D721Med (cell line): ENCODE measurements at places on chromosomes 6 and 20.

DNA sequence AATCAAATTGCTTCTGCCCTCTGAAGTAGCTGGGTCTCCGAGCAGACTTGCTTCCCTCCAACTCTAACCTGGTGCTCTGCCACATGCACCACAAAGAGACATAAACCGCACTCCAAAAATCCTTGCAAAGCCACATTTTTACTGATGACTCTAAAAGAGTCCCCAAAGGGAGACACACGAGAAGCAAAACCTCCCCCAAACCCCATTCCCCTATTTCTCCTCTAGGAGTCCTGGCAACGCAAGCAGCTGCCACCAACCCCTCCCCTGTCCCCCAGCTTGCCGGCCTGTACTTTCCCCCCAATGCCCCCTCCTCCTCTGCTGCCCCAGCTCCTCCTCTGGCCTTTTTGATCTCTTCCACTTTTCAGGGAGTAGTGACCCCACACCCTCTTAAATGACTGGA is 180.1 kb upstream of the ARID1B start:
- DNase-seq = no peak

- DNase-seq = no peak
These were observed 67.8 kb upstream of the HTR1E start for GRCh38 chr6:86869500-86869899.

GRCh38 chr6:124433387-124434160 is 528.7 kb upstream of the RNF217 start:
- no peak for DNase-seq

- no peak for DNase-seq
These were observed 40.6 kb downstream of the DOK5 start for GRCh38 chr20:54515793-54516628.

DNA sequence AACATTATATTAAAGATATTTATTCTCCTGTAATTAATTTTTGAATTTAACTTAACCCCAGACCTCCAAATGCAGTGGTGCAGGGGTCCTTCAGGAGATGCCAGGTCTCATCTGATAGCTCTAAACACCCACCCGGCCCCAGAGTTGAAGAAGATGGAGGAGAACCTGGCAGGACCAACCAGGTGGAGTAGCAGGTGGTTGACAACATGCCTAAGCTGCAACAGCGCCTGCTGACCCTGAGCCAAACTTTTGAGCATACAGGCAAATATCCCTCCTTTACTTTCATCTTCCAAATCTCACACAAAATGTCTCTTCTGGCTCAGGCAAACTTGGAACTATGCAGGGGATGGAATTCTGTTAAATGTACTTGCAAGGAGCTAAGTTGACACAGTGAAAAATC is 145.3 kb upstream of the TCF21 start:
- DNase-seq = no peak

- DNase-seq = no peak
These were observed 1.2 kb downstream of the ATF6B start for GRCh38 chr6:32126880-32127279.

DNA sequence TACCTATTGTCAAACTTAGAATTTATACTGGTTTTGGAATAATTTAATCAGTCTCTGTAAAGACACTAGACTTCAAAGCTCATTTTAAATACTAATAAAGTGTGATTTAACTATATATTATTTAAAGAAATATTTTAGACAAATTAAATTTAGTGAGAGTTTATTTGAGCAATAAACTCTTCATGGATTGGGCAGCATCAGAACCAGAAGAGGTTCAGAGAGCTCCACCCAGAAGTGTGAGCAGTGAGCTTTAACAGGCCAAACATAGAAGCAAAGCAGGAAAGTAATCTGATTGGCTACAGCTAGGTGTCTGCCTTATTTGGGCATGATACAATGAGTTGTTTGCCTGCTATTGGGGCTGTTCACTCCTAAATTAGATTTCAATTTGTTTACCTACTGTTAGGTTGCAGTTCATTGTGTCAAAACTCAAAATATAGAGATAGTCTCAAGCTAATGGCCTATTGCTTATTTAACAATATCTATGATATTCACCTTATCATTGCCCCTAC is 355.1 kb upstream of the RNF217 start:
- DNase-seq = no peak

DNA sequence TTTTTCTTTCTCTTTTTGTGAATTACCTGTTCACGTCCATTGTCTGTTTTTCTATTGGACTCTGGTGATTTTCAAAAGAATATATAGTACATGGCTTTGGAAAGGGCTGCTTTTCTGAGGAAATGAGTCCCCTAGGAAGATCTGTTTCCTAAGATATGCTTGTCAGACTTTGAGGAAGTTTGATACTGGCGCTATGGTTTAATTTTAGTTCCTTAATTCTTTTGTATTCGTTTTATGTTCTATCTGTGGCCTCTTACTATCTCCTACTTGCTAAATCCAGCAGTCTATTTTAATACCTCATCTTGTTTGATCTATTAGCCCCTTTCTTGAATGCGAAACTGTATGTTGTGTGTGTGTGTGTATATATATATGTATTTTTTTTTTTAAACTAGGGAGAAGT is 101.9 kb downstream of the LIN28B start:
- DNase-seq = no peak

- DNase-seq = peak; percentile 21
These were observed 66.4 kb downstream of the STX11 start for GRCh38 chr6:144216668-144217218.

DNA sequence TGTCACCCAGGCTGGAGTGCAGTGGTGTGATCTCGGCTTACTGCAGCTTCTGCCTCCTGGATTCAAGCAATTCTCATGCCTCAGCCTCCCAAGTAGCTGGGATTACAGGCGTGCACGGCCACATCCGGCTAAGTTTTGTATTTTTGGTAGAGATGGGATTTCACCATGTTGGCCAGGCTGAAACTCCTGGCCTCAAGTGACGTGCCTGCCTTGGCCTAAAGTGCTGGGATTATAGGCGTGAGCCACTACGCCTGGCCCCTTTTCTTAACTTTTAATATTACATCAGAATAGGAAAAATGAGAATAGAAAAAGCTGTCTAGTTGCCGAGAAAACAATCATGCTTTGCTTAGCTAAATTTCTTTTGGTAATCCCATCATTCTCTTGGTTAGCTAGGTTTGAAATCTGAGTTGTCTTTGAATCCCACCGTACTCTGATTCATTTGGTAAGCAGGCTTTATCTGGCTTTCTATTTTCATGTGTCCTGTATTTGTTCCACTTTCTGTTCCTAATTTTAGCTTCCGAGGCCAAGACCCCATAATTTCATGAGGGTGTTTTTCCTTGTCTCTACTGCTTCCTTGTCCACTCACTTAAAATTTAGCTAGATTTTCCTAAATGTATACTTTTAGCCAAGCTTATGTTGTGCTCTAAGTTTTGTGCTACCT is 83.5 kb downstream of the NCOA3 start:
- DNase-seq = no peak

- no peak for DNase-seq
These were observed 2.4 kb upstream of the ZFP64 start for GRCh38 chr20:52193886-52194545.

GRCh38 chr6:46961711-46962110 is 40.0 kb upstream of the ADGRF5 start:
- no peak for DNase-seq

DNA sequence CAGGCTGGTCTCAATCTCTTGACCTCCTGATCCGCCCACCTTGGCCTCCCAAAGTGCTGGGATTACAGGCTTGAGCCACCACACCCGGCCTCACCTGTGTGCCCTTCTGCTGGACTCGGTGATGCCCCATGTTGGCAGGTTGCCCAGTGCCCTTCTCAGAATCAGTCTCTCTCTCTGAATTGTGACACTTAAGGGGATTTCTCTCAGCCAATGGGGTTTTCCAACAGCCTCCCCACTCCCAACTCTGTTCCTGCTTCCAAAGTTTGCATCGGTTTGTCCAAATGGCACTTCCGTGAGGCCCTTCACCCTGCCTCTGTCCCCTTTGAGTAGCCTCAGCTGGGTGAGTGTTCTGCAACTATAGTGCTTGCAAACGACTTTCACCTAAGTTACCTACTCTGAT is 3.1 kb upstream of the MRPS10 start:
- DNase-seq = no peak

GRCh38 chr6:124812067-124812466 is 150.2 kb upstream of the RNF217 start:
- DNase-seq = no peak

DNA sequence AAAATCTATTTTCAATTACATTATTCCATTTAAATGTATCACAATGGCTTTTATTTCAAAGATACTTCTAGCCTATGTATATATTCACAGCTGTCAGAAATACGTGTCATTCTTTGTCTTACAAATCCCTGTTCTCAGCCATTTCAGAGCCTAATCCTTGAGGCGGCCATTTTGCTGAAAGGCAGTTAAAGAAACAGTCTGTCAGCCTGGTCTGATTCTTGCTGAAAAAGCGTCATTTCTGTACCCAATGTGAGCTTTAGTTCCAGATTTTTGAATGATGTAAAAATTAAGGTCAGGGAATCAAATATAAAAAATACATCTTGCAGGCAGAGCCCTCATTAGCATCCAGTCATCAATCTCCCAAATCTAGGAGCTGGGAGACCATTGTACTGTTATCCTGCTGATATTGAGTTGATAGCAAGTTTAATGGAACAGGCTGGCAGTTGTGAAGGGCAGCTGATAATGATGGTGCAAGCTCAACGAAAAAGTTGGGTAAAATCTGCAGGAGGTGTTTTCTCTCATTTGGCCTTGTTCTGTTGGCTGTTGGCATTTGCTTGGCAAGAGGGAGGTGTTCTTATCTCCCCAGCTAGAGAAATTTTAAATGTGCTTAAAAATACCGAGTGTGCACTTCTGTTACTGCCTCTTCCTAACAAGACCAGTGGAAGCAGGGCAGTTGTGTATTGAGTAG is 314.8 kb downstream of the SOX4 start:
- DNase-seq = no peak

DNA sequence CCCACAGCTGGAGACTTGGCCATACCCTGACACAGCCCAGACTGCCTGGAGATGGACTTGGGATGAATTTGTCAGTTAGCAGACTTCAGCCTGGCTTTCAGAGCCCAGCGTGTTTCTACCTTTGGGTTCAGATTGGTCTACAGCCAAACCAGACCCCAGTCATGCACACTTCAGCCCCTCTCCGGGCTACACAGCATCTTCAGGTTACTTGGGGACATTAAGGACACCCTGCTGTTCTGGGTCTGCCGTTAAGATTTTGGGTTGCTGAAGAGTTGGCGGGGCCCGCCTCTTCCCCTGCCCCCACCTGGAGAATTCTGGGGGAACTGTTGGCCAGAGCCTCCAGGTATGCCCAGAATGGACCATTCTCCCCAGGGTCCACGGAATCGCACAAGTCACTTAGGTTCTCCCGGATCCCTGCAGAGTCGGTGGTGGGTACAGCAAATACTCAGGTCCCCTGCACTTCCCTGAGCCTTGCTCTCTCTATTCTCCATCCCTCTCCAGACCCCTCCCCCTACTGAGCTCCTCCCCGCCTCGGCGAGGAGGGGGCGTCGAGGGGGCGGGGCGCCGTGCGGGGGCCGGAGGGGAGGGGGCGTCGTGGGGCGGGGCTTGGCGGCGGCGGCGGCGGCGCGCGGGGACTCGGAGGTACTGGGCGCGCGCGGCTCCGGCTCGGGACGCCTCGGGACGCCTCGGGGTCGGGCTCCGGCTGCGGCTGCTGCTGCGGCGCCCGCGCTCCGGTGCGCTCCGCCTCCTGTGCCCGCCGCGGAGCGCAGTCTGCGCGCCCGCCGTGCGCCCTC is at the start of gene PTK7:
PTK7 (plus strand) TSS at position 645 of the 794 bp plus-strand sequence. CDS start 175 bp downstream, outside the sequence.
- DNase-seq = peak; percentile 77

DNA sequence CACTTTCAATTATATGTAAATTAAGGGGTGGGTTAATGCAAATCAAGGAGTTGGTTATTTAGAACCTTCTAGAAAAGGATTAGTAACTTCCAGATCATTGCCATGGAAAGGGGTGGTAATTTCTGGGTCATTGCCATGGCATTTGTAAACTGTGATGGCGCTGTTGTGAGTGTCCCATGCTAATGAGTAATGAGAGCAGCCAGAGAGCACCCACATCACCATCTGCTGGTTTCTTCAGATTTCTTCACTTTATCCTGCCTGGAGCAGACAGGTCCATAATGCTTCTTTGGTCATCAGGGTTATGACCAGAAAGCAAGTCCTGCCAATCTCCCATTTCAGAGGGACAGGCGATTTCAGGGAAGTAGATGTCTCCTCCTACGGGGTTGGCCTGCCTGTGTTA is 311.3 kb upstream of the CNR1 start:
- no peak for DNase-seq

- DNase-seq = no peak
These were observed 24.7 kb downstream of the ETV7 start for GRCh38 chr6:36362551-36363370.

GRCh38 chr6:17583811-17584210 is 16.3 kb upstream of the FAM8A1 start:
- DNase-seq = no peak

- DNase-seq = no peak
These were observed 46.1 kb downstream of the FAM50B start for GRCh38 chr6:3895312-3895653.

- DNase-seq = no peak
These were observed 93.5 kb downstream of the TMEM170B start for GRCh38 chr6:11631008-11631407.

DNA sequence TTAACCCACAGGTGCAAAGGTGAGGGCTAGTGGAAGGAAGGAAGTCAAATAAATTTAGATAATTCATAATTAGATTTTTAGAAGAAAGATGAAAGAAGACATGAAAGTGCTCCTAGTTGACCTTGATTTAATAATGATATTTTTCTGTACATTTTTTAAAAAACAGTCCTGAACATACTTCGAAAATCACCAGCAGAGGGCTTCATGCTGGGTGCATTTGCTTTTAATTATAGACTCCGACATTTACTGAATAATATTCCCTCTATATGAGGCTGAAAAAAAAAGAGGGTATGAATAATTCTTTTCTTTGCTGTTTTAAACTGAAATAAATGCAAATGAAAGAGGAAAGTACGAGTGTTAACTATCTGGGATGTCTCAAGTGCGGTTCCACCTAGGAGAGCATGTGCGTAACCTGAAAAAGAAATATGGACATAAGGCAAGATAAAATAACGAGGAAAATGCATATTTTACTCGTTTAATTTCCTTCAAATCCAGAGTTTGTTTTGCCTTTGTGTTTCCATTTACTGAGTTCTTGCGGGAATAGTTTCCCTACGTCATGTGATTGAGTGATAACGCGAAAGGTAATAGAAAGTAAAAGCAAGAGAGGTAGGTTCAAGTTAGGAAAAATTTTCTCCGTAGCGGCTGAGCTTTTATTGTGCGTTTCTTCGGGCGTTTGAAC is 3.1 kb upstream of the TFAP2B start:
- DNase-seq = no peak

GRCh38 chr6:10433322-10433721 is 18.4 kb upstream of the TFAP2A start:
- DNase-seq = no peak

DNA sequence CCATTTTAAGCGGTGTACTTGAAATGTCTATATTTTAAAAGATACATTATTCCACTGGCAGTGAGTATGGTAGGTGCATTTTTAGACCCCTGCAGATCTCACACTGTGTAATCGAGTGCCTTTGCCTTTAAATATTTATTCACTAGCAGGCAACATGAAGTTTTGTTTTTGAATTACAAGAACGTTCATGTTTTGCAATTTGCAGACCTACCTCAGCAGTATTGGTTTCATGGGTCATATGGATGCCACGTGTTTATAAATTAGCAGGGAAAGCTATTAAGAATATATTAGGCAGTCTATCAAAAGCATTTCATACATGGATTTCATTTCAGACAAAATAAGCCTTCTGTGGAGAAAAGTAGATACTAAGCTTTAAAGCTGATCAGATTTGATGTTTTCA is 7.2 kb downstream of the MAP3K4 start:
- DNase-seq = no peak

- DNase-seq = no peak
These were observed 173.6 kb downstream of the TAF4 start for GRCh38 chr20:61891916-61892649.
